Stimulated activated CD4-positive, alpha-beta T cell treated with anti-CD3 and anti-CD28 coated beads, Interleukin-4, amount 100 ng/mL, for 48 hours (primary cell): ENCODE measurements at places on chromosomes 11 and 22.

GRCh38 chr11:92050305-92050704, 174.3 kb upstream of the FAT3 start:
- no peak for DNase-seq

- DNase-seq: no peak
Observed at GRCh38 chr22:38075105-38075825, 8.7 kb downstream of the SLC16A8 start.

DNA sequence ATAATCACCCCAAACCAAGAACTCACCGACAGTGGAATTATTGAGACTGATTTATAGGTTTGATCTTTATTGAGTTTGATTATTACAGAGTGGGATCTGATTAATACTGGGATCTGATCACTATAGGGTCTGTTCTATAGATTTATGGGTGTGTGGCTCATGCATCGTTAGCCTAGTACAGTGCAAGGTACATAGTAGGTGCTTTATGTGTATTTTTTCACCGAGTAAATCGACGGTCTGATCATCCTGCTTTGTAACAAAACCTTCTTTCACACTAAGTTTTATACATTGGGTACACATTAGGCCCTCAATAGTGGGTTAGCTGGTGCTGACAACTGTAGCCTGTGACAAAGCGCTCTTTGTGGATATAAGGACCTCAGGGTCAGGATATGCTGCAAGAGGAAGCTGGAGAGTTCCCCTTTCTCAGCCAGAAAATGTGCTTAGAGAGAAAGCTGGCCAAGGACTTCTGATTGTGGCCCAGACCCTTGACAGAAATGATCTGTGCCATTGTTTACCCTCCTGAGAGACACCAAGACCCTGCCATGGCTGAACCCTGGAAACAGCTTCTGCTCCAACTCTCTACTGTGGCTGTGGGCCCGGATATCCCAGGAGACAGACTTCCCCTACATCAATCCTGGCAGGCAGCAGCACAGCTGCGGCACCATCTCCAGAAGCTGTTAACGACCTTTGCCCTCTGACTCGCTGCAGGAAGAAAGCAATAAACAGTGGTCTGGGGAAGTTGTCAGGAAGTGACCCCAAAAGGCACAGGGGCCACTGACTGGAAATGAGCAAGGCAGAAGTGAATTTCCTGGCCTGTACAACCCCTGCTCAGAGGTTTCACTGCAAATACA, 16.1 kb upstream of the TPP1 start:
- no peak for DNase-seq

- no peak for DNase-seq
Observed at GRCh38 chr11:44191322-44192016, 96.0 kb downstream of the EXT2 start.

DNA sequence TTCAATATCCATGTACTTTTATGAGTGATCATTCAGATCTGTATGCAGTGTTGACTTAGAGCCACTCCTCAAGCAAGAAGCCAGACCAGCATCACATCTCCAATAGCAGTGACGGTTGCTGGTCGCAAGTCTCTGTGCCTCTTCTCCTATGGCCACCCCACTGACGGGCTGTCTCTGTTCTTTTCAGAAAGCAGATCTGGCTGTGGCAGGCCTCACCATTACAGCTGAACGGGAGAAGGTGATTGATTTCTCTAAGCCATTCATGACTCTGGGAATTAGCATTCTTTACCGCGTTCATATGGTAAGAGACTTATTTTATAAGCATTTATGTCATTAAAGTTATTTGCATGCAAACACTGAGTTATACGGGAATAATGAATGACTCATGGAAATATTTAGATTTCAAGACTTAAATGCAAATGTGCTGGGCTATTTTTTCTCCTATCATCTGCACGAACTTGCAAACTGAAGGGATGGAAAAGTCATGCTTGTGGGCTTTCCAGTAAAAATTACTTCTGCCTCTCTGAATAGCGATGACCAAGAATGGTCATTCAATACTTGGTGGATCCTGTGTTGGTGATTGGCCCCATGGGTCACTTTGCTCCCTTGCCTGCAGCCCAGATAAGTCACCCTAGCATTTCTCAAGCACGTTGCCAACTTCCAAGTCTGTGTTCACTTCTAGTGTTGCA, 83.6 kb upstream of the TBCEL start:
- DNase-seq: no peak

GRCh38 chr22:28232204-28232603, 313.1 kb upstream of the PITPNB start:
- DNase-seq: no peak

DNA sequence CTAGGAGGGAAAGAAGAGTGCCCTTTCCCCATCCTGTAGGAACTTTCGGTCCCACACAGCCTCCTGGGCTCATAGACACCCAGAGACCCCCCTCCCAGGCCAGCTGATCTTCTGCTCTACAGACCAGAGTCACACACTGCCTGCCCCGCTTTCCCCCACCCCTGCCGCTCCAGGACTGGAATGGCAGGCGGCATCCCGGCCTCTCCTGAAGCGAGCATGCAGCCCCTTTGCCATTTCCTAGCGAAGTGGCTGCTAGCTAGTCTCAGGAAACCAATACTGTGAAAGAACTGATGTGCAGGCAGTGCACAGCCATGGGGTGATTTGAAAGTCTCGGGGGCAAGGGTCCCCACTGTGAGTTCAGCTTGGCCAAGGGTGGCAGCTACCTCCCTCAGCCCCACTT, 8.3 kb downstream of the PICK1 start:
- no peak for DNase-seq

DNA sequence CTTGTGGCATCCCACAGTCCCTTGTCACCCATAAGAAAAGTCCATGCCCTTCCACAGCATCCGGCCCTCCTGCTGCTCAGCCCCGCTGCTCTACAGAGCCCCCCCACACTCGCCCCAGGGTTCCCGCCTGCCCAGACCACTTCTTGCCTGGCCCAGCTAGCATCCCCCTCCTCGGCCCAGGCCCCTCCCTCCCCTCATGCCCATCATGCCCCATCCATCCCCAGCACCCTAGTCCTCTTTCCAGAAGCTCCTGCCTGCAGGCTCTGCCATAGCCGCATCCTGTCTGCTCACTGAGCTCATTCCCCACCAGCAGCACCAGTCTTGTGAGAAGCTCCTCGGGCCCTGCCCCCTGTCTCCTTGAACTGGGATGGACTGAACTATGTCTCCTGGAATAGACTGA, 54.4 kb downstream of the LINC01488 start:
- no peak for DNase-seq

GRCh38 chr11:96332126-96332771, 10.7 kb downstream of the MAML2 start:
- no peak for DNase-seq

- no peak for DNase-seq
Observed at GRCh38 chr11:67260406-67260805, 5.9 kb upstream of the GRK2 start.

GRCh38 chr11:118415739-118416068, 14.3 kb downstream of the ATP5MG start:
- DNase-seq: no peak

GRCh38 chr11:1878137-1879031, 13.3 kb downstream of the PRR33 start:
- DNase-seq: no peak

DNA sequence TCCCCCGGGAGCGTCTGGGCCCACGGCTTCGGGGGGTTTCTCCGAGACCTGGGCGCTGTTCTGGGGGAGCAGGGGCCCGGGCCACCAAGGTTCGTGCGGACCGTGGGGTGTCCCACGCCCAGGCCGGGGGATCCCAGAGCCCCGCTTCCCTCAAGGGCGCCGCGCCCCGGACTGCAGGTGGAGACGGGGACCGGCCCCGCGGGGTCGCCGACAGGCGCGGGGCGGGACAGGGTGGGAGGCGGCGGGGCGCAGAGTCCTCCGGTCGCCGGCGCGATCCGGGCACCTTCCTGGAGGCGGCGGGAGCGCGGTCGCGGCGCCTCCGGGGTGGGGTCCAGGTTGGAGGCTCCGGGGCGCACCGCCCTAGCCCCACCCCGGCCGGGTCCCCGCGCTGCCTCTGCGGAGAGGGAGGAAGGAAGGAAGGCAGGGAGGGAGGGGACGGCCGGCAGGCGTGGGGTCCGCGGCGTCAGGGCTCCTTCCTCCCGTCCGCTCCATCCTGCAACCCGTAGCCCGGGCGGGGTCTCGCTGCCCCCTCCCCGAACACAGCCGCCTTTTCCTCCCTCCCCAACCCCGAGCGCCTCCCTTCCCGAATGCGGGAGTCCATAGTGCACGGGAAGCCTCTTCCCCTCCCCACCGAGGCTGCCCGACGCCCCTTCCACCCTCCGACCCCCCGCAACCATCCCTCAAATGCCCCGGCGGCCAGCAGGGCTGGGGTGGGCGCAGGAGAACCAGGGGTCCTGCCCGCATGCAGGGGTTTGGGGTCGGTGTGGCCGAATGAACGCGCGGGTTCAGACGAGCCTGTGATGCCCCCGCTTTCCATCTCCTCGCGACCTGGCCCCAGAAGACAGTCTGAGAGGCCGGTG, 4.3 kb upstream of the ZBED4 start:
- DNase-seq: no peak

DNA sequence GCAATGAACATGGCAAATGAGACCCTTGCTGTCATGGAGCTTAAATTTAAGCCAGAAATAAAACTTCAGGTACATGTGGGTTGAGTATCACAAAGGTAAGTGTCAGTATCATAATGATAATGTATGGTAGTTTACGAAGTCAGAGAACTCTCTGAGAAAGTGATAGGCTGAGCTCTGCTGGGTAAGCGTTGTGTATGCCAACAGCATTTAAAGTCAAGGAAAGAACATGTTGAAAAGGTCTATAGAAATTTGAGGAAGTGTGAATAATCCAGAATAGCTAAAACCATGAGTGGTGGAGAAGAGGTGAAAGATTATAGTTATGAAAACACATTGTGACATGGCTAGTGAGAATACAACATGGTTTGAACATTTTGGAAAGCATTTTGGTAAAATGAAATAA, 17.4 kb upstream of the CTSC start:
- no peak for DNase-seq

DNA sequence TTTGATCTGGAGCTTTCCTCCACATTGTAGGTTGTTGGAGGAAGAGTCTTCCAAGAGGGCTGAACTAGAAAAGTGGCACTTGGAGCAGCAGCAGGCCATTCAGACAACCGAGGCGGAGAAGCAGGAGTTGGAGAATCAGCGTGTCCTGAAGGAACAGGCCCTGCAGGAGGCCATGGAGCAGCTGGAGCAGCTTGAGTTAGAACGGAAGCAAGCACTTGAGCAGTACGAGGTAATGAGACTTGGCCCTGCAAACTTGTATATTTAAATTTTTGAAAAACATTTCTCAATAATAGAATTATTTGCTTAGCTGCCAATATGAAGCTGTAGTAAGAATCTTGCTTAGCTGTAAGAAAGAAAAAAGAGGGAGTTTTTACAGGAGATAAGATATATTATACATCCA, 84.0 kb downstream of the SWAP70 start:
- DNase-seq: no peak

GRCh38 chr22:40240686-40241085, 63.0 kb downstream of the TNRC6B start:
- DNase-seq: no peak

GRCh38 chr11:134118006-134118405, 49.1 kb downstream of the JAM3 start:
- no peak for DNase-seq

DNA sequence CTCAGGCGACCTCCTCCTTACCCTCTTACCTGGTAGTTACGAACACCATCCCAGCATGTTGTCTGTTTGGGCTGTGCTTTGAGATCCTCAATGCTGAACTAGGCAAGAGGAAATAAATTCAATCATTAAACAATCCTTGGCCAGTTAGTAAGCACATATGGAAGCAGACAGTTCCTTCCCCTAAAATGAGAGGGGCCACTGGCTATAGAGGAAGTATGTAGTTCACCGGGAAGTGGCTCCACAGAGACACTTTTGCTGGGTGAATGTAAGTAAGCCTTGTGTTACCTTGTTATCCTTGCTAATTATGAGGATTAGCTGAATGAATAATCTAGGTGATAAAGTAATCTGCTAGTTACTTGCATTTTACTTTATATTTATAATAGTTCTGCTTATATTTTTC, 2.9 kb downstream of the THYN1 start:
- no peak for DNase-seq

DNA sequence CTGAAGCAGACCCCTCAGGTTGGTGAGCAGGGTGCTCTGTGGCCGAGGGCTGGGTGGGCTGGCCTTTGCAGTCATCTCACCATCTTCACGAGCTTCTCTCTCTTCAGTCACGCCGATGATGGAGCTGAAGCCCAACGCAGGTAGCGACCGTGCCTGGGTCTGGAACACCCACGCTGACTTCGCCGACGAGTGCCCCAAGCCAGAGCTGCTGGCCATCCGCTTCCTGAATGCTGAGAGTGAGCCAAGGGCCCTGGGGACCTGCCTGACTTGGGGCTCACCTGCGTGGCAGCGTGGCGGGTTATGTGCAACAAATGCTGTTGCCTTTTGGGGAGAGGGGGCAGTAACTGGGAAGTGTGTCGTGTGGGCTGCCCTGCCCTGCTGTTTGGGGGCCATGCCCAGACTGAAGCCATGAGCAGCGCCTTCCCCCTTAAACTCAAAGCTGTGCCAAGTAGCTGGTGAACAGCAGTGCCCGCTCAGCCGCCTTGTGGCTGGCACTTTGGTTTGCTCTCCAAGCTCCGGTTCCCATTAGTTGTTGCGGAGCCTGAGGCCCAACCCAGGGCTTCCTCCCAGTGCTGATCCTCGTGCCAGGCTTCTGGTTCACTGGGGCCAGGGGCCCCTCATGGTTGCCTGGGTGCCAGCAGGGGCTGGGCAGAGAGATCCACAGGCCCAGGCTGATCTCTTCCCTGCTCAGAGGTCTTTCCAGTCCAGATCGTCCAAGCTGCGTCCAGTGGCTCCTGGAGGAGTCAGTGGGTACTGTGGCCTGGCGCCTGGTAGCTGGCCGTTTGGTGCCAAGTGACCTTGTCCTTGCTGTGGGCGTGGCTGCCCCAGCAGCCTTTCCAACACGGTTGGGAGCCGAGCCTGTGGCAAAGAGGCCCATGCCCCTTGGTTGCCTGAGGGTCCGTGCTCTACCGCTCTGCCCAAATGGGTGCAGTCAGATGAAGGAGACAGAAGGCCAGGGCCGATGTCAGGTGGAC, 6.1 kb upstream of the ZDHHC8 start:
- no peak for DNase-seq

GRCh38 chr22:43288807-43289420, 54.3 kb downstream of the SCUBE1 start:
- DNase-seq: no peak

- no peak for DNase-seq
Observed at GRCh38 chr11:122246874-122247273, 130.9 kb upstream of the BLID start.
